D341Med (cell line): ENCODE measurements at places on chromosomes 2 and 18.
A peak's percentile ranks its signal among the peaks of the same experiment; 100 is the strongest.

- DNase-seq, result no peak
Observed at GRCh38 chr2:229882583-229882982, 39.2 kb downstream of the TRIP12 start.

- DNase-seq, result no peak
Observed at GRCh38 chr2:84832772-84833461, 48.0 kb downstream of the TRABD2A start.

GRCh38 chr2:45011621-45012602 lies 2.7 kb upstream of the SIX2 start:
- no peak for DNase-seq

- DNase-seq, result peak; percentile 71
Observed at GRCh38 chr18:49768051-49768391, 45.3 kb downstream of the ACAA2 start.

DNA sequence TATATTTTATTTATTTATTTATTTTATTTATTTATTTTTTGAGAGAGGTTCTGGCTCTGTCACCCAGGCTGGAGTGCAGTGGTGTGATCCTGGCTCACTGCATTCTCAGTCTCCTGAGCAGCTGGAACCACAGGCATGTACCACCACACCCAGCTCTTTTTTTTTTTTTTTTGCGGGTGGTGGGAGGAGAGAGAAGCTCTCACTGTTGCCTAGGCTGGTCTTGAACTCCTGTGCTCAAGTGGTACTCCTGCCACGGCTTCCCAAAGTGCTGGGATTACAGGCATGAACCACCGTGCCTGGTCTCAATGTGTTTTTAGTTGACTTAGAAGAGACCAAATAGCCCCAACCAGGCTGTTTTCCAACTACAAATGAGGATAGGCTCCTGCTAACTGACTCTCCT lies 80.7 kb downstream of the PDCL3 start:
- DNase-seq, result no peak

DNA sequence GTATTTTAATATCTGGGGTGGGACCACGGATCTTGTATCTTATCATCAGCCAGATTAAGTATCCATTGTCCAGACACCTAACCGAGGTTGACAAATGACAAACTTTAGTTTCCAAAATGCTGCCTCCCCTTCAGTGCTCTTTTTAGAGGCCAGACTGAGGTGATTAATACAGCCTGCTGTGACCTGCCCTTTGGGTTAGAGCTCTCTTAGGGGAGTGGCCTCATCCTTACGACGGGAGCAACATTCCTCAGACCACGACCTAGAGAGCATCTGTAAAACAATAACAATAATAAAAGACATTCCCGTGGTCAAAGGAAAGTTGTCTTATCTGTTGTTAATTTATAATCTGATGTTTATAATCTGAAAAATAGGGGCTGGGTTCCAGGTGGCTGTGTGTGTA lies 405.3 kb downstream of the LPIN1 start:
- no peak for DNase-seq
